ENCODE measurements at places on chromosomes 7 and 10.

- no peak for DNase-seq
Measured at GRCh38 chr7:29894256-29894655, 87.9 kb downstream of the WIPF3 start.

GRCh38 chr7:149826344-149827088 is 11.7 kb upstream of the ZNF862 start:
- no peak for DNase-seq

GRCh38 chr7:55224111-55224510 is 141.0 kb upstream of the LANCL2 start:
- no peak for DNase-seq

GRCh38 chr7:122919643-122920181 is 33.5 kb upstream of the CADPS2 start:
- no peak for DNase-seq

GRCh38 chr7:84412161-84412969 is 217.8 kb upstream of the SEMA3A start:
- no peak for DNase-seq

DNA sequence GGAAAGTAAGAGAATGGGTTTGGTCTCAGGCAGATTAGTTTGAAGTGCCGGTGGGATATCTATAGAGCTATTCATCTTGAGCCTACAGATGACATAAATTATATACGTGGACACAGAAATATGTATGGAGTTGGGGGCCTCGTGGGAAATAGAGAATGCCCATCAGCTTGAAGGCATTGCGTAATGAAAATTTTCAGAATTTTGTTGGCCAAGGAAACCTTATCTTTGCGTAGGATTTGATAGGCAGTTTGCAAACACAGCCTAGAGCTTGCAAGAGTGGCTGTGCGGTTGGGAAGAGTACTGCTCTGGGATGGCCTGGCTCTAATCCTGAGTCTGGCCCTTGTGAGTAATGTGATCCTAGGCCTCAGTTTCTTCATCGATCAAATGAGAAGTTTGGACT is 32.3 kb downstream of the MCM10 start:
- DNase-seq = no peak

GRCh38 chr7:85479918-85480643 is 293.2 kb upstream of the SEMA3D start:
- no peak for DNase-seq

All from NCI-H526 treated with DMSO at 0.1 percent for 48 hours (cell line).